Smooth muscle cell of the pulmonary artery (primary cell): ENCODE measurements at places on chromosomes 5 and 9. TPM values are rescaled to one million over a fixed set of nuclear protein-coding genes. Genes with fewer than 3 reads are reported as not detected.

LECT2 gene
- total RNA-seq, result not detected in 2 replicates

LURAP1L gene
- total RNA-seq, result 16.7 and 25.4 TPM in 2 replicates

OGN gene
- total RNA-seq, result 12.8 and 24.7 TPM in 2 replicates

TAF11L5 gene
- total RNA-seq, result not detected in 2 replicates

MELK gene
- total RNA-seq, result 4.8 and 9.6 TPM in 2 replicates

FGF1 gene
- 4.1 and 10.4 TPM in 2 replicates for total RNA-seq

DMRT3 gene
- total RNA-seq, result not detected in 2 replicates

CDH18 gene
- total RNA-seq, result 0.33 and 5.3 TPM in 2 replicates

TXNDC15 gene
- 144 and 182 TPM in 2 replicates for total RNA-seq

CDC20B gene
- total RNA-seq, result 0.07 TPM in 1 of 2 replicates, not detected in the other

GNAQ gene
- total RNA-seq, result 41.3 and 42.4 TPM in 2 replicates

TPPP gene
- 0.33 and 0.43 TPM in 2 replicates for total RNA-seq

LCNL1 gene
- total RNA-seq, result 0.50 and 1.1 TPM in 2 replicates

MSANTD3 gene
- total RNA-seq, result 51.8 and 59.2 TPM in 2 replicates

ADGRV1 gene
- total RNA-seq, result 0.26 and 0.50 TPM in 2 replicates

CRAT gene
- total RNA-seq, result 70.1 and 73.5 TPM in 2 replicates

POLR3G gene
- 3.6 and 3.7 TPM in 2 replicates for total RNA-seq

EIF4E1B gene
- not detected in 2 replicates for total RNA-seq

GNA14 gene
- 1.6 and 6.3 TPM in 2 replicates for total RNA-seq

PCDHAC1 gene
- total RNA-seq, result 0.07 and 0.26 TPM in 2 replicates

TBC1D2 gene
- total RNA-seq, result 17.6 and 25.4 TPM in 2 replicates

STPG3 gene
- not detected in 2 replicates for total RNA-seq

WDR55 gene
- 23.5 and 23.7 TPM in 2 replicates for total RNA-seq

C9orf50 gene
- 0.26 and 0.33 TPM in 2 replicates for total RNA-seq
